NCI-H510A (cell line): ENCODE measurements at places on chromosomes 2 and 18.

GRCh38 chr2:123732563-123732962 lies 292.5 kb upstream of the CNTNAP5 start:
- no peak for DNase-seq

DNA sequence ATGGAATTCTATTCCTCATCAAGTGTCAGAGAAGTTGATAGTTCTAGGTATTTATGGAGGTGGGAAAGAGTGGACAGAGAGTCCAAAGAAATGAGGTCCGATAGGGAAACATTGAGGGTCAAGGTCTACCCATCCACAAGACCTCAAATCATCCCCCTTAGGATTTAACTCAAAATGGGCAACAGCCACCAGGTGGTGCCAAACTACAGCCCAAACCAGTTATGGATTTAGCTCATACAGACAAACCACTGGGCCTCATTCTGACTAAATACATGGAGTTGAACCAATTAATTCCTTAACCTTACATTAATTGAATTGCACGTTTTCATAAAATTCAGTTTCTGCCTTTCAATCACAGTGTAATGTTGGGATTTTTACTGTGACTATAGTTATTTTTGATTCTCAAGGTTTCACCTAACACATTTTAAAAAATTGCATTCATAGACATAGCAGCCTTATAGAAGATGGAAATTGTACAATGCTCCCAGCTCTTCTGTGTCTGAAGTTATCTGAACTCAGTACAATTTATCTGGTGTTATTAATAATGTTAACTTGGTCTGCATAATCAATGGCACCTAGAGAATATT lies 98.2 kb upstream of the HNMT start:
- no peak for DNase-seq

DNA sequence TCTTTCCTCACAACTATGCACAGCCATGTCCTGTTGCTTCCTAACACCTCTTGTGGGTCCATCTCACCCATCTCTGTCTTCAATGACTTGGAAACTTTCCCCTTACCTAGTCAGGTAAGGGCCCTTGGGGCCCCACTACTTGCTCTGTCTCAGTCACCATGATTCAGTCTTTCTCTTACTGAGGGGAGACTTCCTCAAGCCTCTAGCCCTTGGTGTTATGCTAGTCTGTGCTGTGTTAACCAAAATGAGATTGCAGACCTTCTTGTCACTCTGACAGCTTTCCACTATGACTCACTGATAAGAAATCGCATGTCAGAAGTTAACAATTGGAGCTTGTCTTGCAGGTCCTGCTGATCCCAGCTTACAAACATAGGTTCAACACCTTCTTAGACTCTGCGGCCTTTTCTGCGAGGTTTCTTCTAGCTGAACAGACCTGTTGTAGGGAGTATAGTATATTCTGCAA lies 65.3 kb downstream of the WDR75 start:
- no peak for DNase-seq

GRCh38 chr2:241064008-241064801 lies 37.9 kb downstream of the MTERF4 start:
- DNase-seq: peak; percentile 38

- no peak for DNase-seq
Measured at GRCh38 chr2:31660165-31660564, 79.4 kb upstream of the SRD5A2 start.

- no peak for DNase-seq
Measured at GRCh38 chr2:233824373-233824772, 30.0 kb downstream of the HJURP start.

DNA sequence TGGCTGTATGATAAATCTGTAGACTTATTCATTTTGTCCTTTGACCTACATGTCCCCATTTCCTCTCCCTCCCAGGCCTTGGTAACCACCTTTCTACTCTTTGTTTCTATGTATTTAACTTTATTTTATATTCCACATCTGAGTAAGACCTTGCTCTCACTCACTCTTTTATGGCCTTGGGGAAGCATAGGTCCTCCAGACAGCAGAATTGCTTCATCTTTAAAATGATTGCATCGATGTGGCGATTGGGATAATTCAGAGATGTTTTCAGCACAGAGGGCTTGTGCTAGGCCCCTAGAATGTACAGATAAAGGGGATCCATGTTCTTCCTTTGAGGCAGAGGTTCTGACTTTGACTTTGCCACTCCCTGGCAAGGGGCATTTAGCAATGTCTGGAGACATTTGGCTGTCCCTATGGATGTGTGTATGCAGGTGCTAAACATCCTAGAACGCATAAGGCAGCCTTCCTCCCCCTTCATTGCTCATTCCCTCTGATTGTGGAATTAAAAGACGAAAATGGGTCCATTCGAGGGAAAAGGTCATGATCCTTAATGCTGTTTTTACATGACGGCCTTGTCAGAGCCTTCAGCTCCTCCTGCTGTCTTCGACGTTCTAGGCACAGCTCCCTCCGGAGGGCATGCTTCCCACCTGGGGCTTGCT lies 1.2 kb upstream of the GPR39 start:
- no peak for DNase-seq

DNA sequence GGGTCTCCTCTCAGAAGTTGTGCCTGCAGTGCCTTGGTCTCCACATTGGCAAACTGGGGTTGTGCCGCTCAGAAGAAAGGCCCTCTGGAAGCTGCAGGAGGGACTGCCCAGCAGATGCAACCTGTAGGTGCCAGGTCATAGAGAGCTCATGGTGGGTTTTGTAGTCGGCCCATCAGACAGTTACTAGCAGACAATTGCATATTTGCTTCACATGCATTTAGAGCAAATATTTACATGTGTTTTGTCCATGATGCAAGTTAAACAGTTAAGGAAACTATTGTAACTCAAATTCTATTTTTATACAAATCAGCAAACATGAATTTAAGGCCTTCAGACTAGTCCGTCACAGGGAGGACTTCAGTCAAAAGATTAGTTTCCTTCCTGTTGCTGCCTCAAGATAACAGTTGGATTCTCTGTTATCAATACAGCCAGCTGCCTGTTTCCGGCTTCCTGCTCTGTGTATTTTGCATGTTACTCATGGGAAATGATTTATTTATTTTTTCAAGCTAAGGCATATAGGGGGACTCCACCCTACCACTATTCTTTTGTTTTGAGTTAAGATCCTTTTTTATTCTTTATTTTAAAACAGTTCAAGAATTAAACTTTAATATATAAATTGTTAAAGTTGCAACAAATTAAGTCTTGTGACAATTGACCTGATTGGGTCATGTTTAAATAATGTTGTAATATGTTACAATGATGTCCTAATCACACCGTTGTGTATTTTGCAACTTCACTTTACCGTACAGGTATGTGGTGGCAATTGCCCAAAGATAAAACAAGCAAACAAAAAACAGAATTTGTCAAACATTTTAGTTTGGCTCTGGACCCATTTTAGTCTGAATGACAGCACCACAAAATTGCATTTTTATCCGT lies 133.5 kb downstream of the SPTBN1 start:
- DNase-seq: no peak
